Stimulated activated CD8-positive, alpha-beta memory T cell treated with anti-CD3 and anti-CD28 coated beads, Interleukin-2, amount 100 ng/mL, for 1 hour (primary cell): ENCODE measurements at places on chromosomes 13 and 19.
A peak's percentile ranks its signal among the peaks of the same experiment; 100 is the strongest.

DNA sequence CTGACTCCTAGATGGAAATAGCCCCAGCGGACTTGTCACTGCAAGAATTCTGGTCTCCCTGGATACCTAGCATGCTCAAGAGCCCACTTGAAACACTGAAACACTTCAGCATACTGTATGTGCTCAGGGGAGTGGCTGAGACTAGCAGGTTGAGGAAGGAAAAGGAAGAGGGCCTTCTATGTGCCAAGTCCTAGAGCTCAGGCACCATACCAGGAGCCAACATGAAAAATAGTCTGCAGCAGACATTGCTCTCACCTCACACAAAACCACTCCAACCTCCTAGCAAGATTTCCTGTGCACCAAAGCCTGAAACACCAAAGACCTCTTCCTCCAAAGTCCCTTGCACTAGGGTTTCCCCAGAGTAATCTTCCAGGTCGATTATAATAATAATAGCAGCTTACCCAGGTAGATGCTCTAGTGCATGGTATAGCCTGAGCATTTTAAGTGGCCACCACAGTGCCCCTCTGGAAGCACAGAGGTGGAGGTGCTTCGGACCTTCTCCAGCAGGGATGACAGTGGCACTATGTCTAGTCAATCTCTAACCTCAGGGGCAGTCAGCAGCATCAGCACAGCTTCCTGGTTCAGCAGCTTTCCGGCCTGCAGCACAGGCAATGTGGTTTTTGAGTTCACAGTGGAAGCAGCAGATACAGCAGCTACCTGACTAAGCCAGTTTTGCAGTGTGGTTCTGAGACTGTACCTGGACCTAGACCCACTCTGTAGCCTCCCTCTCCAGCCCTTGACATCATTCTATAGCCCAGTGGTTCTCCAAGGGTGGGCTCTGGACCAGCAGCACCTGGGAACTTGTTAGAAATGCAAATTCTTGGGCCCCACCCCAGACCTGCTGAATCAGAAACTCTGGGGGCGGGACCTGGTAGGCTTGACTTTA, 45.6 kb upstream of the UBE2L5 start:
- DNase-seq: peak; percentile 49

GRCh38 chr13:46286972-46287371, 75.2 kb downstream of the LRRC63 start:
- DNase-seq: no peak

DNA sequence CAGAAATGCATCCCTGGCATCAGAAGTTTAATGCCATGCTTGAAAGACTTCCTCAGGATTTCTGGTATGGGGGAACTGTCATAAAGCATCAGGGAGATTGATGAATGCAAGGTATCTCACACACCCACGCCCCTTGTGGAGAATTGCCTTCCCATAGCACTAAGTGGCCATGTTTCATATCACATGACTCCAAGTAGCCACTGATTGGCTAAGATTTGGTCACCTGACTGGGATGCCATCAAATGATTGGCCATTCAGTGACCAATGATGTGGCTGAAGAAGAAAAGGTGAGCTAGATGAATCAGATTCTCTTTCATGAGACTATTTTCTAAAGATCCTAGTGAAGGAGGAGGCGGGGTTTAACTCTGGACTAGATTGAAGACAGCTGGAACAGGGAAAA, 7.3 kb downstream of the KLK8 start:
- DNase-seq: no peak

GRCh38 chr13:61286148-61286745, 129.4 kb downstream of the PCDH20 start:
- no peak for DNase-seq

DNA sequence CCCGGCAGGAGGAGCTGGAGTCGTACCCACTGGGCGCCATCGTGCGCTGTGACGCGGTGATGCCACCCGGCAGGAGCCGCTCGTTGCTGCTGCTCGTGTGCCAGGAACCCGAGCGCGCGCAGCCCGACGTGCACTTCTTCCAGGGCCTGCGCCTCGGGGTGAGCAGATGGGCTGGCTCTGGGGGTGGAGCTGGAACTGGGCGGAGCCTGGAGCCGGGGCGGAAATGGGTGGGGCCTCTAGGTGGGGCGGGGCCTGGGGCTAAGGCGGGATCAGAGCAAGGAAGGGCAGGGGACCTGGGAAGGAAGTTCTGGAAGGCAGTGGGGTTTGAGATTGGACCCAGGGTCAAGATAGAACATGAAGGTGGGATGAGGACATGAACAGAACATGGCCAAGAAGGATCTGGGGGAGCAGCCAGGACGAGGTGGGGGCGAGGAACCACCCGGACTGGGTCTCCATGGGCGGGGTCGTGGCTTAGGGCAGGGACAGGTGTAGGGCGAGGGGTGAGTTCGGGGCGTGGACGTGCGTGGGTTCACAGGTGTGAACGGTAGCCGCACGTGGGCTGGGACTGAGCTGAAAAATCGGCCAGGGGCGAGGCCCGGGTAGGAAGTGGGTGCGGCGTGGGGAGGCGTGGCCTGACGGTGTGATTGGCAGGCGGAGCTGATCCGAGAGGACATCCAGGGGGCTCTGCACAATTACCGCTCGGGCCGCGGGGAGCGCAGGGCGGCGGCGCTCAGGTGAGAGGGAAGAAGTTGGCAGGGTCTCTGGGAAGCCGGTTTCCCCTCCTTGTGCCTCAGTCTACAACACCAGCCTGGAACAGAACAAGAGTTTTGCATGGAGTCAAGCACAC, 4.7 kb downstream of the EPS8L1 start:
- peak; percentile 26 for DNase-seq

DNA sequence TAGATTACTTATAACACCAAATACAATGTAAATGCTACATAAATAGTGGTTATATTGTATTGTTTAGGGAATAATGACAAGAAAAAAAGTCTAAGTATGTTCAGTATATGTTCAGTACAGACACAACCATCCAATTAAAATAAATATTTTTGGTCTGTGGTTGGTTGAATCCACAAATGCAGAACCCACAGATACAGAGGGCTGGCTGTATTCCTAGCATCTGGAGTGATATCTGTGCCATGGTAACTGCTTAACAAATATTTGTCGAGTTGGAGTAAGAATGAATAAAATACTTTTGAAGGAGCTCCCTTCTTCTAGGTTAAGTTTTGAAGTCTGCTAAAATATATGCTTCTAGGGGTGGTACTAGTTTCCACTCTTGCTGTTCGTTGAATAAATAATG, 241.0 kb downstream of the KLF5 start:
- DNase-seq: no peak

DNA sequence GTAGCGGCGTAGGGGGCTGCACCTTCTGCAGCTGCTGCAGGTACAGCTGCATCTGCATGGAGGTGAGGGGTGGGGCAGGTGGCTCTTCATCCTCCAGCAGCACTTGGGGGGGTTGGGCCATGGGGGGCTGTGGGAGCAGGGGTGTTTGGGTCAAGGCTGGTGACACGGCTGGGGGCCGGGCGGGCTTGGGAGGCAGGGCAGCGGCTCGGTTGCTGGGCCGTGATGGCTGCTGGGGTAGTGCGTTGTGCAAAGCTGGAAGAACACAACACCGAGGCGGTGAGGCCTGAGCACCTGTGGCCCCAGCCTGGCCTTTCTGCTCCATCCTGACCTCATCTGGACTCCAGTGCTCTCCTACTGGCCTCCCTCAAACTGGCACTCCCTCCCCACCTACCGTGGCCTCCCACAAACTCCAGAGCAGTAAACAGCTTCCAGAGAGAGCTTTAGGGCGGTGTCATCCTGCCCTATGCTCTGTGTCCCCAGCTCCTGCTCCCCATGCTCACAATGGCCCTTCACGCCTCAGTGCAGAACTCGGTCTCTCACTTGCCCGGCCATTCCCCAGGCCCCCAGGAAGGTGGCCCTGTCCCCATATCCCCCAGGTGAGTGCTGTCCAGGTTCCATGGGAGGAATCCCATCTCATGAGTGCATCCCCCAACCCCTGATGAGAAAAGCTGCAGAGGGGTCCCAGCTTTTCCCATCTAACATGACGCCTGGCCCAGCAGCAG, 11.1 kb upstream of the EPHX3 start:
- DNase-seq: no peak

GRCh38 chr13:41767801-41768200, 193.1 kb downstream of the VWA8 start:
- no peak for DNase-seq

GRCh38 chr19:571566-571974, 826 bp upstream of the BSG start:
- no peak for DNase-seq

DNA sequence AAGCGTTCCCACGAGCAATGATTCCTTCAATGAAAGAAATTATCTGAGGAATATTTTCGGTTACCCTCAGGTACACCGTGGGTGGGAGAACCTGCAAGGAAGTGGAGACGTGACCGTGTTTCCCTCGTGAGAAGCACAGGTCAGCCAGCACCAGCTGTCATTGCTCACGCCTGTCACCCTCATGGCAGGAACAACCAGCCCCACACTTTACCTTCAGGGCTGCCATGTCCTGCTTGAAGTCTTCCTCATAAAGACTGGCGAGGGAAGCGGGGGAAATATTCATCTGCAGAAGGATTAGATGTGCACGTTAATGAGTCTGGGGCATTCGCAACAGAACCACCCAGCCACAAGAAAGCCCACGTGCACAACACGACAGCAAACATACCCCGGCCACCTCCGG, 18.2 kb downstream of the CARS2 start:
- no peak for DNase-seq

DNA sequence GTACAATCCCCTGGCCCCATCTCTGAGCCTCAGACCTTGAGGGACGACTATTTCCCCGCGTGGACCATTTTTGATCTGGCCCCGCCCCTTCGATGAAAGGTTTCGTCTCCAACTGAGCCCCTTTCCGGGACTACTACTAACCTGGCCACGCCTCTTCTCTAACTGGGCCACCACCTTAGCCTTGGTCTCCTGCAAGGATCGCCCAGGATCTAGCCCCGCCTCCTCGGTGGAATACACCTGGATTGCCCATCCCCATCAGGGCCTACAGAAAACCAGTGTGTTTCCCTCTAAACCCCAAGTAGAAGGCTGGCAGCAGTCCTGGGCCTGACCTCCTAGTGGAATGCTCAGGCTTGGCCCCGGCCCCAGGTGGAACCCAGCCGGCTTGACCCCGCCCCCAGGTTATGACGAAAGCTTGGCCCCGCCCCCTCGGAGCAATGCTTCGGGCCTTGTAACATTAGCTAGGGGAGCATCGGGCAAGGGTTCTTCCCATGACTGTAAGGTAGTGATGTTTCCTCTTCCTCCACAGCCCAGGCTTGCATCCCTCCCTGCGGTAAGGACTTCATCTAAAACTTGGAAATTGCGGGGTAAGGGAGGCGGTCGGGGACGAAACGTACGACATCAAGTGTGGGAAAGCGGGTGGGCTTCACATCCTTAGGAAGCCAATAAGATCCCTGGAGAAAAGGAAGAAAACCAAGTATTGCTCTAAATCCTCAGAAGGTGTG, 9.1 kb downstream of the SPACA6 start:
- no peak for DNase-seq

- no peak for DNase-seq
Measured at GRCh38 chr19:34525001-34525400, 43.4 kb downstream of the WTIP start.

- no peak for DNase-seq
Measured at GRCh38 chr13:66665991-66666390, 564.1 kb downstream of the PCDH9 start.

DNA sequence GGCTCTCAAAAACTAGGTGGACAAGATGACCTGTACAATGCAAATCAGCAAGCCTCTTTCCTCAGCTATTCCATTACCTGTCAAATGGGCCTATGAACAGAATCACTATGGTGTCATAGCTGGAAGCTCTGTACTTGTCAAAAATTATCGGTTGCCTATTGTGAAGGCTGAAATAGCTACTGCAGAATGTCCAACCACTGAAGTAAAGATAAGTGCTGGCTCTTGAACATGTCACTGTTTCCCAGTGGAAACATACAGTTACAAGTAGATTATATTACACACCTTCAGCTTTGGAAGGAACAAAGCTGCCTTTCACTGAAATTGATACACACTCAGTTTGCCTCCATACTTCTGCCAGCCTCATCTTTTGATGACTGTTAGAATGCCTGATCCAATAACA, 55.5 kb upstream of the PCDH9 start:
- no peak for DNase-seq
